ENCODE measurements at places on chromosomes 6 and 20.

- peak overlapping the region; percentile 58 for H3K27ac ChIP-seq
- H3K27me3 ChIP-seq: no peaks in the 10 kb centered on the region
- DNase-seq: peak; percentile 28
- peaks cover 13% of the 10 kb centered on the region for H3K4me1 ChIP-seq
- no peaks in the 10 kb centered on the region for H3K36me3 ChIP-seq
These were observed 152.1 kb downstream of the PLCB4 start for GRCh38 chr20:9220874-9221547.

- no peak overlapping the region for H3K27ac ChIP-seq
- H3K4me1 ChIP-seq: no peaks in the 10 kb centered on the region
- DNase-seq: no peak
- H3K36me3 ChIP-seq: no peaks in the 10 kb centered on the region
These were observed 2.2 kb upstream of the RAET1E start for GRCh38 chr6:149899926-149900619.

GRCh38 chr6:123009059-123009458 is 13.0 kb downstream of the CLVS2 start:
- DNase-seq: no peak
- H3K36me3 ChIP-seq: no peaks in the 10 kb centered on the region
- H3K27ac ChIP-seq: no peak overlapping the region
- H3K4me1 ChIP-seq: no peaks in the 10 kb centered on the region

DNA sequence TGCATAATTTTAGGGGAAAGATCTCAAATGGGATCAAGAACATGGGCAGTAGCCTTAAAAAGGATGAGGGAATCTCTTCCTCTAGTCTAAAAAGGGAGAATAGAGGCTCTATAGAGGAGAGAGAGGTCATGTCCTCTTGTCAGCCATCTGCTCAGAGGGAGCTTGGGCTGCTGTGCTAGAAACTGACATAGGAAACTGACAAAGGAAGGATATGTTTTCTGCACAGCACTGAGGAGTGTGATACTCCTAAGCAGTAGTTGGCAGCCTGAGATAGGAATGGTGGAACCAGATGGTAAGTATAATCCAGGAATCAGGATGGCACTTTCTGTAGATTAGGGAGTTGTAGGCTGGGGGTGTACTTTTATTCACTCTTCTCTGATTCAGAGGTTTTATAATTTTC is 59.2 kb downstream of the PTPRA start:
- no peak for DNase-seq
- H3K4me3 ChIP-seq: no peak overlapping the region
- H3K27ac ChIP-seq: no peak overlapping the region
- no peaks in the 10 kb centered on the region for H3K27me3 ChIP-seq
- H3K4me1 ChIP-seq: no peaks in the 10 kb centered on the region

DNA sequence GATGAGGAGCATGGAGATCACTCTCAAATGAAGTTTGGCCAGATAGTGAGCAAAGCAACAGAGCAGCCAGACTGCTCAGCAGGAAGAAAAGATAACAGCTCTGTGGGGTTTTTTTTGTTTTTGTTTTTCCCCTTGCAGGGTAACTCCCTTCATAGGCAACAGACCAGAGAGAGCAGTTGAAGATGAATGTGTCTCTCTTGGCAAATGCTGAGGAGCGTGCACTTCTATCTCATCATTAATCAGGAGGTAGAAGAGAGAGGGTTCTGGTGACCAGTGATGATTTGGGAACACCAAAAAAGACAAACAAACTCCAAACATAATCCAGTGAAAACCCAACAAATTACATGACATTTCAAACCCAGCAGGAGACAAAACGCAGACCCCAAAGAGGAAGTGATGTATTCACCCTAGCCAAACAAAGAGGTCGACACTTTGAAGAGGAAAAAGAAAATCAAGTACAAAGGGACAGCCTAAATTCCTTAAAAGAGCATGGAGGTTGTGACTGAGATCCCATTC is 66.2 kb upstream of the RREB1 start:
- no peak overlapping the region for H3K4me3 ChIP-seq
- no peak overlapping the region for H3K27ac ChIP-seq
- H3K36me3 ChIP-seq: no peaks in the 10 kb centered on the region
- peaks cover 6% of the 10 kb centered on the region for H3K27me3 ChIP-seq

- no peak overlapping the region for H3K4me3 ChIP-seq
- H3K36me3 ChIP-seq: no peaks in the 10 kb centered on the region
- H3K27me3 ChIP-seq: no peaks in the 10 kb centered on the region
- no peak overlapping the region for H3K27ac ChIP-seq
- H3K4me1 ChIP-seq: no peaks in the 10 kb centered on the region
These were observed 50.0 kb upstream of the SCGN start for GRCh38 chr6:25601800-25602673.

DNA sequence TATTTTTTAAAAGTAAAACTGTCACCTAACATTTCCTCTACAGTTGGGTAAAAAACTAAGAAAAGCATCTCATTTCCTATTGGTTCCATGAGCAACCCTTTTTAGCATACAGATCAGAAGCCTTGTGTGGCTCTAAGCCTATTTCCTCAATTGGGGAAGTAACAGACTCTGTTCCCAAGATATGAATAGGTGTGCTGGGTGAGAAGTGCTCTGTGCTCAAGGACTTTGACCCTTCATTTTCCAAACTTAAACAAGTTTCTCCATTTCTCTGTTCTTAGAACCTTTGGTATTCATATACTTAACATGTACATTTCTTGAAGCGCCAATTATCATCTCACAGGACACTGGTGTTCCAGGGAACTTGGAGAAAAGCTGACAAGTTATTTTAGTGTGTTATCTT is 24.1 kb downstream of the CARMIL1 start:
- no peak overlapping the region for H3K4me3 ChIP-seq
- H3K27me3 ChIP-seq: no peaks in the 10 kb centered on the region
- peaks cover 29% of the 10 kb centered on the region for H3K4me1 ChIP-seq
- no peak overlapping the region for H3K27ac ChIP-seq
- H3K36me3 ChIP-seq: no peaks in the 10 kb centered on the region

DNA sequence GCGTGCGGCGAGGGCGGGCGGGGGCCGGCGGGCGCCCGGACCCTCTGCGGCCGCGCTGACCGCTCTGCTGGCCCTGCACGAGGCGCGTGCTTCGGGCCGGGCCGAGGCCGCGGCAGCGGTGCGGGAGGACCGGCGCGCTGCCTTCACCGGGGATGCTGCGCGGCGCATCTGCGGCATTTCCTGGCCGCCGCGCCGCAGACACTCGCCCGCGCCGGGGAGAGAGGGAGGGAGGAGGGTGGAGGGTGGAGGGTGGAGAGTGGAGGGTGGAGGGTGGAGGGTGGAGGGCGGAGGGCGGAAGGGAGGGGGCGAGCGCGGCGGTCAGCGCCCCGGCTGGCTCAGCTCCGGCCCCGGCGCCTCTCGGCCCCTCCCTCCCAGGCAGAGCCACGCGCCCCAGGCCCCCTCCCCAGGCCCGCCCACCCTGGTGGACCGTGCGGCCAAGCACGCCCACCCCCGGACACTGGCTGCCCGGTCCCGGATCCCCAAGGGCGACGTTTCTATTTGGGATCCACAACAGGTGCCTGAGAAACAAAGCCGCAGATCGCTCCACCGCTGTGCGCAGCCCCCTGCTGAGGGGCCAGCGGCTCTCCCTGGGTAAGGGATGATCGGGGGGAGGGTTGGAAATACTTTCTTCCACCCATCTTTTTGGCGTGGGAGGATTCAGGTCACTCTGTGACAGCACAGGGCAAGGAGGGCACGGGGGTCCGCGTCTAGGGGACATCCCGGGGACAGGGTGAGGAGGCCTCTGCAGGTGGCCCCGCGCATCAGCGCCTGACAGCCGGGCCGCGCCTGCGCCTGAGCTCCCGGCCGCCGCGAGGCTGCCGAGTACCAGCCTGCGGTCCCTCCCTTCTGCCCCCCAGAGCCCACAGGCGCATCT is 111.2 kb upstream of the BEND6 start:
- peak; percentile 94 for DNase-seq
- H3K4me3 ChIP-seq: peak overlapping the region; percentile 96
- no peaks in the 10 kb centered on the region for H3K36me3 ChIP-seq
- H3K4me1 ChIP-seq: peaks cover 51% of the 10 kb centered on the region
- H3K27ac ChIP-seq: peak overlapping the region; percentile 87

DNA sequence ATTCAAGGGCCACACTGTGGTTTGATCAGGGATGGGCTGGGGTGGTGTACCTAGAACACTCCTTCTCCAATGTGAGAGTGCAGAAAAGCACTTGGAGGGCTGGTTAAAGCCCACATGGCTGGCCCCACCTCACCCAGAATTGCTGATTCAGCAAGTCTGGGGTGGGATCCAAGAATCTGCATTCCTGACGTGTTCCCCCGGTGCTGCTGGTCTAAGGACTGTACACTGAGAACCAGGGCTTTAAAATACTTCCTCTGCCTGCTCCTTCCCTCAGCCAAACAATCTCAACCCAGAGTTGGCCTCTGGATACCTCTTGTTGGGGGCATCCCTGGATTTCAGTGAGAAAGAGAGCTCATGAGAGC is 13.4 kb upstream of the OCSTAMP start:
- no peak for DNase-seq
- H3K27ac ChIP-seq: no peak overlapping the region
- H3K4me1 ChIP-seq: peaks cover 21% of the 10 kb centered on the region
- no peak overlapping the region for H3K4me3 ChIP-seq
- no peaks in the 10 kb centered on the region for H3K36me3 ChIP-seq

DNA sequence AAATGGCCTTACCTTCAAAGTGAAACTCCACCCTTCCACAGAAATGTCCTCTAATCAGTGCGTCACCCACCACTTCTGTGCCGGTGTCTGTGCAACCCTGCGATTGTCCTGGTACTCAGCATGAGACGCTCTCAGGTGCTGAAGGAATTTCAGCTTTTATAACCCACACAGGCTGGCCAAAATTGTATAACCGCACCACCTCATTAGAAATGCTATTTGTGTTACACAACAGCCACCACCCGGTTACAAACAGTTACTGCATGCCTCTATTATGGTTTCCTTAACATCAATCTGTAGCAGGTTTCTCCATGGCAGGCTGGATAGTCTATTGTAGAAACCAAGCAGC is 51.5 kb downstream of the SLC23A2 start:
- no peak overlapping the region for H3K27ac ChIP-seq
- no peak overlapping the region for H3K4me3 ChIP-seq
- no peaks in the 10 kb centered on the region for H3K27me3 ChIP-seq
- H3K4me1 ChIP-seq: no peaks in the 10 kb centered on the region

- H3K27me3 ChIP-seq: no peaks in the 10 kb centered on the region
- no peak overlapping the region for H3K4me3 ChIP-seq
- no peak overlapping the region for H3K27ac ChIP-seq
- no peaks in the 10 kb centered on the region for H3K4me1 ChIP-seq
These were observed 223.4 kb upstream of the MCHR2 start for GRCh38 chr6:100217225-100218012.

- H3K27ac ChIP-seq: no peak overlapping the region
- peaks cover 4% of the 10 kb centered on the region for H3K4me1 ChIP-seq
- DNase-seq: no peak
- no peaks in the 10 kb centered on the region for H3K36me3 ChIP-seq
These were observed 28.7 kb downstream of the NTSR1 start for GRCh38 chr20:62737271-62737811.

DNA sequence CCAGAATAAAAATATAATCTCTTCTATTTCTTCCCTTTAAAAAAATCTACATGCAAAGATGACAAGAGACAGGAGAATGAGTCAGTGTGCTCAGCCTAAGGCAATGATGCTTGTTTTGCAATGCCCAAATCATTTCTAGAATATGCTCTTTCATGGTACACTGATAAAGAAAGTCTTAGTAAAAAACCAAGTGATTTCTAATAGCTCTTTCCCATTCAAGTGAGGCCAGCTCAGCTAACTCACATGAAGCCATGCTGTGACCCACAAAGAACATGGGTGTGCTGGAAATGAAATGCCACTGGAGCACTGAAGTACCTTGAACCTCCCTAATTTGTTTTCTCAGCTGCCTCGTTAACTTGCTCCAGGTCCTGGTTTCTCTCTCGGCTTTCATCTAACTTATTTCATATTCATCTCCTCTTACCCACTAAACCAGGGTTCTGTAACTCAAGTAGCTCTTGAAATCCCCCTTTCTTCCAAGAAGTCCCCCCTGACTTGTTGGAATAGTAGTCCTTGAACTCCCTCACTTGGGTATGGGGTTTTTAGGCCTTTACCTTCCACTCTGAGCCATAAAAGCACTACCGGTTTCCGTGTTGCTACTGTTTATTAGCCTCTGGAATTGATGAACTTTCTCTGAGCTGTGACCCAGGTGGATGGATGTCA is 92.7 kb downstream of the IRF4 start:
- H3K4me1 ChIP-seq: no peaks in the 10 kb centered on the region
- no peak overlapping the region for H3K4me3 ChIP-seq
- H3K36me3 ChIP-seq: peaks cover 5% of the 10 kb centered on the region
- no peak for DNase-seq
- H3K27me3 ChIP-seq: no peaks in the 10 kb centered on the region

DNA sequence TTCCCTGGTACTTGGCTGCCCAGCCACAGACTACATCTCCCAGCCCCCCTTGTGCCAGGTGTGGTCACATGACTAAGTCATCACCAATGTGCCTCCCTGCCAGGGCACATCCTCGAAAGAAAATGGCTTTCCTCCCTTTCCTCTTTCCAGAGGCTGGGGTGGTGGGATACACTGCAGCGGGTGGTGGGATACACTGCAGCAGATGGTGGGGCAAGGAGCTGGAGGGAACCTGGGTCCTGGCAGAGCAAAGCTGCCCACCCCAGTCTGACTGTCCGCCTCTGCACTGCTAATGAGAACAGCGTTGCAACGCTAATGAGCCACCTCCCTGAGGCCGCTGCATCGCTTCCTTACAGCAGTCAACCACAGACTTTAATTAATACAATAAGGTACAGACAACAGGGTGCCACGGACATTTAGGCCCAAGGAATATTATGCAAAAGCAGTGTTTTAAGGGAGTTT is 125.3 kb downstream of the PREX1 start:
- H3K27me3 ChIP-seq: no peaks in the 10 kb centered on the region
- H3K27ac ChIP-seq: no peak overlapping the region
- no peak overlapping the region for H3K4me3 ChIP-seq
- H3K36me3 ChIP-seq: no peaks in the 10 kb centered on the region

GRCh38 chr6:123529058-123529457 is 107.7 kb downstream of the TRDN start:
- no peak for DNase-seq
- H3K4me3 ChIP-seq: no peak overlapping the region
- no peaks in the 10 kb centered on the region for H3K36me3 ChIP-seq
- H3K27ac ChIP-seq: no peak overlapping the region
- H3K27me3 ChIP-seq: no peaks in the 10 kb centered on the region
- H3K4me1 ChIP-seq: no peaks in the 10 kb centered on the region

DNA sequence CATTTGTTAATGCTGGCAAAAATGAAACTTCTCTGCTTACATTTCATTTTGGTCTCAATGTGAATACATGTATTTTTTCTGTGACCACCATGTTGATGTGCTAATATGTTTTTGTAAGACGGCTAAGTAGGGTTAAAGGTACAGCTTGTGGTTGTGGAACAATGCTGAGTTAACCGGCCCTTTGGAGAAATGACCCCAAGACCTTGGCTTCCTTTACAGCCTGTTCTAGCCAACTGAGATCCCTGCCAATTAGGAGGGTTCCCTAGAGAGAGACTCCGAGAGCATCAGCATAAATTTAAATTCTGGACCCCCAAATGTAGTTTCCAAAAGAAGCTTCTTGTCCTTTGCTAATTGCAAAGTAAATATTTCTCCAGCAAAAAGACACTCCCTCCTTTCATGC is 44.4 kb downstream of the RSPO3 start:
- H3K27ac ChIP-seq: no peak overlapping the region
- no peaks in the 10 kb centered on the region for H3K36me3 ChIP-seq
- no peaks in the 10 kb centered on the region for H3K27me3 ChIP-seq
- DNase-seq: no peak
- H3K4me1 ChIP-seq: peaks cover 9% of the 10 kb centered on the region
